ENCODE measurements at places on chromosomes 6 and 20.

GRCh38 chr6:53031281-53031680, 33.9 kb upstream of the FBXO9 start:
- H3K4me3 ChIP-seq = no peak overlapping the region
- H3K27ac ChIP-seq = no peak overlapping the region
- DNase-seq = no peak
- H3K36me3 ChIP-seq = peaks cover 30% of the 10 kb centered on the region
- H3K27me3 ChIP-seq = no peaks in the 10 kb centered on the region
- peaks cover 19% of the 10 kb centered on the region for H3K4me1 ChIP-seq

GRCh38 chr6:80094017-80094416, 12.5 kb upstream of the BCKDHB start:
- H3K27me3 ChIP-seq = no peaks in the 10 kb centered on the region
- no peaks in the 10 kb centered on the region for H3K36me3 ChIP-seq
- DNase-seq = no peak
- no peaks in the 10 kb centered on the region for H3K4me1 ChIP-seq

- no peak overlapping the region for H3K27ac ChIP-seq
- no peaks in the 10 kb centered on the region for H3K4me1 ChIP-seq
- peaks cover 2% of the 10 kb centered on the region for H3K36me3 ChIP-seq
- no peaks in the 10 kb centered on the region for H3K27me3 ChIP-seq
- H3K4me3 ChIP-seq = no peak overlapping the region
- DNase-seq = no peak
These were observed 39.1 kb downstream of the MCM8 start for GRCh38 chr20:5989539-5989938.

DNA sequence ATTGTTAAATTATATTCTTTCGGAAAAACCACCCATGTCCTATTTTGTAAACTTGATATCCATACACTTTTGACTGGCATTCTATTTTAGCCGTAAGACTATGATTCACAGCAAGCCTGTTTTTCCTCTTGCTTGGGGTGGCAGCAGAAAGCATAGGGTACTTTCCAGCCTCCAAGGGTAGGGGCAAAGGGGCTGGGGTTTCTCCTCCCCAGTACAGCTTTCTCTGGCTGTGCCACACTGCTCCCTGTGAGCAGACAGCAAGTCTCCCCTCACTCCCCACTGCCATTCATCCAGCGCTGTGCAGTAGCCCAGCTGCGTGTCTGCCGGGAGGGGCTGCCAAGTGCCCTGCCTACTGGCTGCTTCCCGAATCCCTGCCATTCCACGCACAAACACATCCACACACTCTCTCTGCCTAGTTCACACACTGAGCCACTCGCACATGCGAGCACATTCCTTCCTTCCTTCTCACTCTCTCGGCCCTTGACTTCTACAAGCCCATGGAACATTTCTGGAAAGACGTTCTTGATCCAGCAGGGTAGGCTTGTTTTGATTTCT, 2.1 kb upstream of the ESR1 start:
- H3K4me3 ChIP-seq = no peak overlapping the region
- DNase-seq = no peak
- no peaks in the 10 kb centered on the region for H3K36me3 ChIP-seq

- no peak overlapping the region for H3K27ac ChIP-seq
- no peaks in the 10 kb centered on the region for H3K36me3 ChIP-seq
- H3K27me3 ChIP-seq = no peaks in the 10 kb centered on the region
- peaks cover 8% of the 10 kb centered on the region for H3K4me1 ChIP-seq
- DNase-seq = no peak
- H3K4me3 ChIP-seq = no peak overlapping the region
These were observed 179.9 kb downstream of the ZDHHC14 start for GRCh38 chr6:157560691-157561413.

GRCh38 chr20:46637020-46637419, 14.2 kb downstream of the SLC13A3 start:
- no peaks in the 10 kb centered on the region for H3K36me3 ChIP-seq
- DNase-seq = no peak
- H3K4me1 ChIP-seq = peaks cover 37% of the 10 kb centered on the region
- no peak overlapping the region for H3K4me3 ChIP-seq
- no peaks in the 10 kb centered on the region for H3K27me3 ChIP-seq

- H3K4me1 ChIP-seq = no peaks in the 10 kb centered on the region
- H3K27me3 ChIP-seq = no peaks in the 10 kb centered on the region
- no peak for DNase-seq
These were observed 219.0 kb downstream of the HACE1 start for GRCh38 chr6:104640761-104641160.

GRCh38 chr20:61692479-61692878, 373.2 kb downstream of the TAF4 start:
- H3K4me3 ChIP-seq = no peak overlapping the region
- no peaks in the 10 kb centered on the region for H3K36me3 ChIP-seq
- no peak for DNase-seq

DNA sequence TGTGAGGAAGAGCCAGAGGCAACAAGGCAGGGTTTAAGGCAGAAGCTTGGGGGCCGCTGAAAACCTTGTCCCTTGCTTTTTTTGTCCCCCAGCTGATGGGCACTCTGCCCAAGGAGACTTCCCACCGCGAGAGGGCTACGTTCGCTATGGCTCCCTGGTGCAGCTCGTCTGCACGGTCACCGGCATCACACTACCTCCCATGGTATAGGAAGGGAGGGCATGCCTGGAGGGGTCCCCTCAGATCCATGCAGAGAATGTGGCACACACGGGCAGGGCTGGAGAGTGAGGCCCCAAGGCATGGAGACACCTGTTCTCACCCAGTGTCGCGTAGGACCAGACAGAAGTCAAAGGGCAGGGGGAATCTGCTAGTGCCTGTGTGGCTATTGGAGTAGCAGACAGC, 5.8 kb upstream of the MATN4 start:
- H3K4me1 ChIP-seq = no peaks in the 10 kb centered on the region
- DNase-seq = no peak
- H3K4me3 ChIP-seq = no peak overlapping the region
- peaks cover 30% of the 10 kb centered on the region for H3K27me3 ChIP-seq

- no peak overlapping the region for H3K4me3 ChIP-seq
- no peak for DNase-seq
- peaks cover 22% of the 10 kb centered on the region for H3K36me3 ChIP-seq
- no peaks in the 10 kb centered on the region for H3K4me1 ChIP-seq
- H3K27me3 ChIP-seq = no peaks in the 10 kb centered on the region
These were observed 428.8 kb upstream of the ID4 start for GRCh38 chr6:19408331-19408730.

DNA sequence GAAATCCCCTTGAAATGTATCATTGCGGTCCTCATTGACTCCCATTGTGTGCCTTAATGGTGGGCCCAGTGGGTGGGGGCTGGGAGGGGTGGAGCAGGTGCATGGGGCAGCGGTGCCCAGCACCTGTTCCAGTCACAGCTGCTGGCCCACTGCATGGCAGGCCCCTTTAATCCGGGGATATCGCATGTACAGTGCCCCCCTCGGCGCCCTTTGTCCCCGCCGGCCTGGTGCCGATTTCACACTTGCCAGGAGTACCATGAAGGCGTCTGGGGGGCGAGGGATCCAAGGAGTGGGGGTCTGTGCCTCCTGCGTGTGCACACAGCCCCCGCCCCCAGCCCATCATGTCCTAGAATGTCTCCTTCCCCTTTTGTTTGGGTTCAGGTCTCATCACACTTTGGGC, 2.8 kb downstream of the SNAI1 start:
- H3K27me3 ChIP-seq = peaks cover 19% of the 10 kb centered on the region
- no peak overlapping the region for H3K27ac ChIP-seq
- peak overlapping the region; percentile 93 for H3K4me3 ChIP-seq
- peaks cover 78% of the 10 kb centered on the region for H3K4me1 ChIP-seq
- DNase-seq = no peak

DNA sequence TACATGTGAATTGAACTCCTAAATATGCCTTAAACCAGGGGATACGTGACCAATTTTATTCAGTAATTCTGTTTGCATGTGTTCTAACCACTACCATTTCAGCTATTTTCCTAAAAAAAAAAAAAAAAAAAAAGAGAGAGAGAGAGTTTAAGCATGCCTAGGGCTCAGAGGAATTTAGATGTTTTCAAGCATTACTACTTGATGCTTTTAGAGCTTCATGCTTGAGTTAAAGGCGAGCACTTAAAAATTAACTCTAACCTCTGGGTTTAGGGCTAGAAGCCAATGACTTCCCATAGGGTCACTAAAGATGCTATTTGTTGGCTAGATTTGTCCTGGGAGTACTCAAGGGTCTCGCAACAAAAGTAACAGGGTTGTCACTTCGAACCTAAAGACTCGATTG, 217.7 kb downstream of the ATXN1 start:
- H3K27me3 ChIP-seq = no peaks in the 10 kb centered on the region
- H3K4me3 ChIP-seq = no peak overlapping the region
- no peak overlapping the region for H3K27ac ChIP-seq
- no peaks in the 10 kb centered on the region for H3K36me3 ChIP-seq
- peaks cover 16% of the 10 kb centered on the region for H3K4me1 ChIP-seq

DNA sequence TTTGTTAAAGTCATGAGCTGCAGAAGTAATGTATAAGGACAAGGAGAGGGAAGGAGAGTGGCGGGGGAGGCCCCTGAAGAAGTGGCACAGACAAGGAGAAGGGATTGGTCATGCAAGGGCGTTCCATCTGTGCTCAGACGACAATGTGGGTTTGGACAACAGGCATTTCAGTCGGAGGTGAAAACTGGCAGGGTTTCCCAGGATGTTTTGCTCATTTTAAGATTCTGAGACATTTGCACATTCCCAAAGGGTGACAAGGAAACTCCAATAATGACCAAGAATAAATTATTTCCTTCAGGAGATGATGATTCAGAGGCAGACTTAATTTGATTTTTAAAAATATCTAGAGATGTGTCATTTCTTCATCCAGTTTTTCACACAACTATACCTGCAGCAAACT, 181.8 kb downstream of the HIVEP2 start:
- no peaks in the 10 kb centered on the region for H3K27me3 ChIP-seq
- no peak for DNase-seq
- H3K36me3 ChIP-seq = peaks cover 4% of the 10 kb centered on the region
- no peak overlapping the region for H3K27ac ChIP-seq
- peaks cover 4% of the 10 kb centered on the region for H3K4me1 ChIP-seq

GRCh38 chr6:108619431-108620197, 58.9 kb downstream of the FOXO3 start:
- no peak overlapping the region for H3K27ac ChIP-seq
- no peak overlapping the region for H3K4me3 ChIP-seq
- H3K4me1 ChIP-seq = peaks cover 32% of the 10 kb centered on the region
- DNase-seq = no peak
- no peaks in the 10 kb centered on the region for H3K27me3 ChIP-seq

DNA sequence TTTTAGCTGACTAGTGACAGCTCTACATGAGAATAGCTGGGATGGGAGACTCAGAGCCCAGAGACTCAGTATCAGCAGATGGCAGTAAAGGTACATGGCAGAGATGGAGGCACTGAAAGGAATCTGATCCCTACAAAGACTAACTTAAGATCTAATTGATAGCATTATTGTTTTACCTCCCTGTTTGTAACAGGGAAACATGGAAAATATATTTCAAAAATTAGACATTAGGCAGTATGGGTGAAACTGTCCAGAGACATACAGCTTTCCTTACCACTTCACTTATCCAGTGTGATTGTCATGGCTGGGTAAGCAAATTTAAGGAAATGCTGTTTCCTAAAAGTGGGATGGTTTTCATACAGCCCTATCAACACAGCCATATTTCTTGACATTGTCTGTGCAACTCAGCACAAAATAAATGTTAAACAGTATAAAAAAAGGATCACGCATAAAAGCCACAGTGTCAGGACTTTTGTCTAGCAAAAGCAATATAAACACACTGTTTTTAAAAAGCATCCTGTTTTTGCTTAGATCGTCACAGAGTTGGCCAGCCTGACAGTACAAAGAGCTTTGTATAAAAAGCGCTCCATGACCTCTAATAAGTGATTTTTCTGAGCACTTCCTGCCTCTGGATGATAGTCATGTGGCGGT, 376.9 kb downstream of the PHF3 start:
- peak overlapping the region; percentile 15 for H3K27ac ChIP-seq
- H3K4me1 ChIP-seq = peaks cover 14% of the 10 kb centered on the region
- no peak overlapping the region for H3K4me3 ChIP-seq
- H3K36me3 ChIP-seq = peaks cover 3% of the 10 kb centered on the region
- H3K27me3 ChIP-seq = no peaks in the 10 kb centered on the region

GRCh38 chr20:61855286-61855685, 210.4 kb downstream of the TAF4 start:
- no peaks in the 10 kb centered on the region for H3K4me1 ChIP-seq
- H3K27me3 ChIP-seq = no peaks in the 10 kb centered on the region
- H3K36me3 ChIP-seq = peaks cover 3% of the 10 kb centered on the region
- H3K4me3 ChIP-seq = no peak overlapping the region
- no peak for DNase-seq

- H3K36me3 ChIP-seq = no peaks in the 10 kb centered on the region
- H3K27ac ChIP-seq = no peak overlapping the region
- peaks cover 27% of the 10 kb centered on the region for H3K4me1 ChIP-seq
- H3K27me3 ChIP-seq = no peaks in the 10 kb centered on the region
- no peak overlapping the region for H3K4me3 ChIP-seq
These were observed 100.0 kb upstream of the MAN1A1 start for GRCh38 chr6:119449331-119450156.

GRCh38 chr6:5323979-5324378, 62.7 kb downstream of the FARS2 start:
- no peak for DNase-seq
- H3K36me3 ChIP-seq = peaks cover 31% of the 10 kb centered on the region
- no peak overlapping the region for H3K27ac ChIP-seq
- no peaks in the 10 kb centered on the region for H3K4me1 ChIP-seq

GRCh38 chr6:3603340-3604130, 146.7 kb upstream of the SLC22A23 start:
- H3K36me3 ChIP-seq = peaks cover 9% of the 10 kb centered on the region
- no peaks in the 10 kb centered on the region for H3K27me3 ChIP-seq
- H3K4me3 ChIP-seq = no peak overlapping the region
- H3K4me1 ChIP-seq = no peaks in the 10 kb centered on the region
- no peak overlapping the region for H3K27ac ChIP-seq

Measured in neural crest cell (in vitro differentiated cells).